Fibroblast of lung (primary cell): ENCODE measurements at places on chromosomes 6 and 20. TPM values are rescaled to one million over a fixed set of nuclear protein-coding genes. Genes with fewer than 3 reads are reported as not detected.
A peak's percentile ranks its signal among the peaks of the same experiment; 100 is the strongest.

DNA sequence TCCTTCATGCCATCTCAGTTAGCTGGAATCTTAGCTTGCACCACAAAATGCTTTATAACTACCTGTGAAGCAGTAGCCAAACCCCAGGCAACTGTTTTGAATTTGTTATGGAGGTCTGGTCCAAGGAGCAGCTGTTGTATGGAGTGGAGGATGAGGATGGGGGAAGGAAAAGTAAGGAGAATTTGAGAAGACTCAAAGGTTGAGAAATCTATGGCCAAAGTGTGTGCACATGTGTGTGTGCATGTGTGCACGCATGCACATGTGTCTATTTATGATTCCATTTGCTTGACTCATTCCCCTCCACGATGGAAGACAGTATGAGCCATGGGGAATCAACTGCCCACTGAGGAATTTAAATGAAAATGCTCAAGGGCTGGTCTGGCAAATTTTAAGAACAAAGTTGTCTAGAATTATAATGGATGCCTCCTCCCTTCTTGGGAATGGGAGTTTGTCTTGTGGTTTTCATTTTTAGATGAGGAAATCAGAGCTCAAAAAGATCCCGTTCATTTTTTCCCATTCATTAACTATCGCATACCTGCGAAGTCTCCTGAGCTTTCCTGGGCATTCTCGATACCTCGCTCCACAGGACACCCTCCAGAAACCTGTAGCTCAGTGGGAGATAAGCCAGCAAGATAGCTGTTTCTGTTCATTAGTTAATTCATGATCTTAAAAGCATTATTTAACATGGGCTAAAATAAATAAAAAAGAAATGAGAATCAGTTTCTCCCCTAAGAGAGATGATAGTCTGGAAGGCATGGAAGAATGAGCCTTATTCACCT is 152.3 kb upstream of the NEDD9 start:
- no peak overlapping the region for H3K27ac ChIP-seq
- H3K4me3 ChIP-seq = no peak overlapping the region
- H3K36me3 ChIP-seq = no peaks in the 10 kb centered on the region
- no peaks in the 10 kb centered on the region for H3K4me1 ChIP-seq

- peaks cover 3% of the 10 kb centered on the region for H3K27me3 ChIP-seq
- DNase-seq = peak; percentile 5
- H3K36me3 ChIP-seq = no peaks in the 10 kb centered on the region
- H3K27ac ChIP-seq = no peak within 1 kb of the TSS
- H3K4me3 ChIP-seq = no peak within 1 kb of the TSS
- no peaks in the 10 kb centered on the region for H3K4me1 ChIP-seq
These were observed at the start of gene PI3 for GRCh38 chr20:45174434-45175364. PI3 (plus strand) TSS chr20:45174902; CDS start chr20:45174923, 21 bp downstream.

CST7 gene
- total RNA-seq = not detected in 2 replicates

ZNFX1 gene
- 29.5 and 46.2 TPM in 2 replicates for total RNA-seq
